ENCODE measurements at places on chromosomes 13 and 19. TPM values are rescaled to one million over a fixed set of nuclear protein-coding genes. Genes with fewer than 3 reads are reported as not detected.

DNA sequence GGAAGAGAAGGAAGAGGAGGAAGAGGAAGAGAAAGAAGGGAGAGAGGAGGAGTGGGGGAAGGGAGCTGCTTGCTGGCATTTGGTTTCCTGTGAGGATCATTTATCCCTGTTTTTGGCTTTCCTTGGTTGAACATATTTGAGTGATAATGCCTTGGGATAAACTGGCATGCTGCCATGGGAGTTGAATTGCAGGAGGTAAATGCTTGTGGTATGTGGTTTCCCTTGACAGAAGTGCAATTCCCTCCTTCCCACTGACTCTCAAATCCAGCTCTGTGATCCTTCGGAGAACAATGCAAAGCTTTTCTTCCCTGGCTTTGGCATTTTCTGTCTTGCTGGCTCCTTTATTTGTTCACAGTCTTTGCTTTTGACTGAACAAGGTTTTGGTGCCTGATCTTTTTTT, 27.2 kb upstream of the CBY2 start:
- peak; percentile 39 for DNase-seq

DNA sequence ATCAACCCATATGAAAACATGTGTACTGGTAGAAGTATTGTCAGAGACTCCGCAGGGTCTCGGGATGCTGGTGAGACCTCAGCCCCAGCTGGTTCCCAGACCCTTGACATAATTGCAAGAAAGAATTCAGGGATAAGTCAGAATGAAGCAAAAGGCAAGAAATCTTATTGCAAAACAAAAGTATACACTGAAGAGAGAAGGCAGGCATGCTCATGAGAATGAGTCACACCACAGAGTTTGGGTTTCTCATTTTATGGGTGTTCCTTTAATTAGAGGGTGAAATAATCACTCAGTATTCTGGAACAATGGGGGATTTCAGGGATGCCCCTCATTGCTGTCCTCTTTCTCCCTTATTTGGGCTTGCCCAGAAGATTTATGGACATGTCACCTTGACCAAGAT, 1423.8 kb upstream of the MIR17HG start:
- no peak for DNase-seq

Gene CHST8
- total RNA-seq = not detected

DNA sequence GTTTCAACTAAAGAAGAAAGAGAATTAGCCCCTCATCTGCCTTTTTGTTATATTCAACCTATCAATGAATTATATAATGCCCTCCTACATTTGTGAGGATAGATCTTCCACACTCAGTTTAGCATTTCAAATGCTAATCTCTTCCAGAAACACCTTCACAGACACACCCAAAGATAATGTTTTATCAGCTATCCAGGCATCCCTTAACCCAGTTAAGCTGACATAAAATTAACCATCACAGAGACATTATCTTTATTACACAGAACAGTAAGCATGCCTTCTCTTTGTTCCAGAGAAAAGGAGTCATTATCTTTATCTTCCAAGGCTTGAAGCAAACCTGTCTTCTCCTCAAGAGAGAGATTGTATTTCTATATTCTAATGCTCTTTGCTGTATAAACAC, 53.1 kb downstream of the PCDH20 start:
- no peak for DNase-seq

Gene SLC7A10
- not detected for total RNA-seq

DNA sequence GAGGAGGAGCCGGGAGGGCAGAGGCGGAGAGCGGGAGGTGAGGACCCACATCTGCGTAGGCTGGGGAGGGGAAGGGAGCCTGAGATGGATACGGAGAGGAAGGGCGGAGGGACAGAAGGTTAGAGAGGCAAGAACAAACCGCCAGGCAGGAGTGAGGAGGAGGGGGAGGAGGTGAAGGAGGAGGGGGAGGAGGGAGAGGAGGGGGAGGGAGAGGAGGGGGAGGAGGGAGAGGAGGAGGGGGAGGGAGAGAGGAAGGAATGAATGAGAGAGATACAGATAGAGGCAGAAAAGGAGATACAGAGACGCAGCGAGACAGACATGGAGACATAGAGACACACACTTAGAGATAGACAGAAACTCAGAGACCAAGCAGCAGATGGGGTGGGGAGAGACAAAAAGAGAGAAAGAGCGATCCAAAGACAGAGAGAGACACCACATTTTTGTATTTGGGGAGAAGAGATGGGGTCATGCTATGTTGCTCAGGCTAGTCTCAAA, 782 bp upstream of the CA11 start:
- DNase-seq = no peak

Data from esophagus muscularis mucosa (tissue), 4 donors.